GM23248 (cell line): ENCODE measurements at places on chromosomes 4 and X.
A peak's percentile ranks its signal among the peaks of the same experiment; 100 is the strongest.

DNA sequence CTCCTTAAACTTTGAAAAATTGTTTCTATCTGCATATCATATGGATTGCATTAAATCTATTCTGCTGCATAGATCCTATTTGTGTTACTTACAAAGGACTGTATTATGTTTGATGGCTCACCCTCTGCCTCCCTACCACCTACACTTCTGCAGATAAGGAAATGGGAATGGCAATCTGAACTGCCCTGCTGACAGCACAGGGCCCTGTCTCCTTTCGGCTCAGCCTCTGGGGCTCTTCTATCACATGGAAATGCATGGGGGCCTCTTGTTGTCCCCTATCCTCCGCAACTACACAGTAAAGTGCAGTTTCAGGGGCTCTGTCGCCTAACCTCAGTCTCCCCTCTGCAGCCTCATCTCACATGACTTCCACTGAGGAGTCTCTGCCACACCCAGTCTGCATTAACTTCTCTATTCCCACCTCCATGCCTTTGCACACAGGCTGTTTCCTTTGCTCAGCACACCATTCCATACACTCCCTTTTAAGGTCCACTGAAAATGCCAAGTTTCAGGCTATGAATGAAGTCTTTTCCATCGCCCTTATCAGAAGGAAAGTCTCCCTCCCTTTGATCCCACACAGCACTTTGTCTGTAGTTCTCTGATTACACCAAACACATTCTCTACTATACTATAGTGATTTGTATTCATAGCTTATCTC, 12.5 kb downstream of the RELL1 start:
- no peak for DNase-seq

GRCh38 chrX:32644476-32645245, 566.7 kb downstream of the DMD start:
- DNase-seq: no peak

GRCh38 chrX:132948648-132949260, 9.7 kb downstream of the HS6ST2 start:
- peak; percentile 2 for DNase-seq

- no peak for DNase-seq
Observed at GRCh38 chrX:68761086-68761485, 67.7 kb upstream of the EFNB1 start.

DNA sequence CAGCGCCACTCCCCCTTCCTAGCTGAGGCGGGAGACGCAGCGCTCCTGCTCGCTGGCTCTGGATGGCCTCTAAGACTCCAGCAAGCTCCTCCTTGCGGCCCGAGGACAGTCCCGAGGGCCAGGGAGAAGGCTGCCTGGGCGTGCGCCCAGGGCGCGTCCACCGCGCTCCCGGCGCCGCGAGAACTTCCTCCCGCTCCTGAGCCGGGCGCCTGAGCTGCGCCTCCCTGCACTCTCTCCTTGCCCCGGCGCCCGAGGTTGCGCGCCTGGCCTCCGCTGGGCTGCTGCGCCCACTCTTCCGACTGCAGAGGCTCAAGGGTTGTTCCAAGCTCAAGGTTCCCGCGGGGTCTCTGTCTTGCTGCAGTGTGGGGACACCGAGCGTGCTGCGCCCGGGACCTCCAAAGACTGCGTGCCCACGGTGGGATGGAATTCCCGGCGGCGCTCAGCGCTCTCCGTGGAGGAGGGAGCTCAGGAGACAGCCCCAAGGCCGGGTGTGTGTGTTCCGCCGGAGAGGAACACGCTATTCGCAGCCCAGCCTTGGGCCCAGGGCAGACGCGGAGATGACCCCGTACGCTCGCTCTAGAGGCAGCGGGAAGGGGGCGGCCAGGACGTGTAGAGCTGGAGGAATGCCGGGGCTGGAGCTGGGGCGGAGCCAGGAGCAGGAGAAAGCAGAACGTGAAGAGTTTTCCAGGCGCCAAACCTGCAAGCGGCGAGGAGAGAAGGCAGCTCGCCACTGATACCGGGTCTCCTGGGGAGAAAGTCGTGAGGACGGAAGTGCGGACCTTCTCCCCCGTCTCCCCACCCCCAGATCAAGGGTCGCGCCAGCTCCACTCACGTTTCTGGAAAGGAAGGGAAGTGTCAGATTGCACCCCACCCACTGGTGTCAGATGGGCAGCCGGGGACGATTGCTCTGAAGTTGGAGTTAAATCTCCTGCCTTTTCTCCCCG, at the start of gene ARHGAP6:
Gene ARHGAP6, minus strand, starts transcription at position 753 of the 944 bp plus-strand sequence. CDS start 1,092 bp downstream, outside the sequence.
- DNase-seq: peak; percentile 57

DNA sequence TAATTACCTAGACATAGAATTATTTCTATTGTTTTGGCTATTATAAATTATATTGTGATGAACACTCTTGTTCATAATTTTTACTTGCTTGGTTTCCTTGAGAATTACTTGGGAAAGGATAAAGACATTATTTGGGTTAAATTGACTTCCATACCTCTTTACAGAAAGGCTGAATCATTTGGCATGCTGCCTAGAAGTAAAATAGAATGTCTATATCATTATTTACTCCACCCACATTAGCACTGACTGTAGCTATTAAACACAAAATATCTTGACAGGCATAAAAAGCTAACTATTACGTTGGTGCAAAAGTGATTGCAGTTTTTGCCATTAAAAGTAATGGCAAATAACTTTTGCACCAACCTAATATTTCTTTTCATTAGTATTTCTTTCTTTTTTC, 29.7 kb upstream of the ADH6 start:
- DNase-seq: peak; percentile 3

DNA sequence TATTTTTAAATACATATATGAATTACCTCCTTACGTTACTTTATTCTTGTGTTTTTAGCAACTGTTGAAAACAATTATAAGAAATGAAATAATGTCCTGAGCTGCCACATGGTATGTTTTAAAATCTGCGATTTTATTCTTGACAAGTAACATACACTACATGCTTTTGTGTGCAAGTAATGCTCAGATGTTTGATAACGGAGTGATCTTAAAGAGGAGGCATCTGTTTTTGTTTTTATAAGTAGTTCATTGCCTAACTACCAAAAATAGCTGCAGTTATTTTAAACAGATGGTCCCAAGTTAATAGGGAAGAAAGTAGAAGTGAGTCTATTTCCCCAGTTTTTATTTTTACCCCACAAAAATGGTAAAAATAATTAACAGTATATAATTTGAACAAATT, 55.2 kb downstream of the GAB1 start:
- peak; percentile 73 for DNase-seq

GRCh38 chr4:30341731-30342130, 378.4 kb upstream of the PCDH7 start:
- DNase-seq: no peak

- DNase-seq: no peak
Observed at GRCh38 chr4:56674984-56675383, 6.1 kb downstream of the HOPX start.

DNA sequence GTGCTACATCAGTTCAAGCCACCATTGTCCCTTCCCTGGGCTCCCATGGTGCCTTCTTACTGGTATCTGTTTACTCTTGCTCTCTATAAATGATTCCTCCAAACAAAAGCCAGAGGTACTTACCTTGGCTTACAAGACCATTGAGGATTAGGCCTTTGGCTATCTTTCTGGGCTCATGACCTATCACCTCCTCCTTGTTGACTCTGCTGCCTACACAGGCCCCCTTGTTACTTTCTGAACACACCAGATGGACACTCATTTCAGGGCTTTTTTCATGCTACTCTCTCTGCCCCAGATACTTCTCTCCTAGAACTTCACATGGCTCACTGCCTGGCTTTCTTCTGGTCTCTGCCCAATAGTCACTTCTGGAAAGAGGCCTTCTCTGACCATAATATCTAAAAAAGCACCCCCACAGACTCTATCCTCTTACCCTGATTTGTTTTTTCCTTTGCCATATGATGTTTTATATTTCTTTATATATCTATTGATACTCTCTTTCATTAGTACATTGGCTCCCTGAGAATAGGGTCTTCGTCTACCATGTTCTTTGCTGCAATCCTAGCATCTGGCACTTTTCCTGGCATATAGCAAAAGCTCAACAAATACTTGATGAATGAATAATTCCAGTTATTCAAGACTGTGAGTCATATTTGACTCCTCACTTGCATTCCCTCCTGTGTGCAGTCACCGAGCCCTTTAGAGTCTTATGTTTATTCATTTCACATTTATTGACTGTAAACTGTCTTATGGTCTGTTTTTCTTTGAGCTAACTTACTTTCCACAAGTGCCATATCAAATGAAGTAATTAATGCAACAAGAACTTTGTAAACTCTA, 27.1 kb upstream of the TAPT1 start:
- DNase-seq: peak; percentile 91

- DNase-seq: no peak
Observed at GRCh38 chr4:172220679-172221078, 407.5 kb downstream of the GALNTL6 start.

- DNase-seq: no peak
Observed at GRCh38 chrX:21150208-21150607, 224.0 kb upstream of the CNKSR2 start.

- no peak for DNase-seq
Observed at GRCh38 chr4:52192001-52192400, 140.9 kb downstream of the SPATA18 start.

DNA sequence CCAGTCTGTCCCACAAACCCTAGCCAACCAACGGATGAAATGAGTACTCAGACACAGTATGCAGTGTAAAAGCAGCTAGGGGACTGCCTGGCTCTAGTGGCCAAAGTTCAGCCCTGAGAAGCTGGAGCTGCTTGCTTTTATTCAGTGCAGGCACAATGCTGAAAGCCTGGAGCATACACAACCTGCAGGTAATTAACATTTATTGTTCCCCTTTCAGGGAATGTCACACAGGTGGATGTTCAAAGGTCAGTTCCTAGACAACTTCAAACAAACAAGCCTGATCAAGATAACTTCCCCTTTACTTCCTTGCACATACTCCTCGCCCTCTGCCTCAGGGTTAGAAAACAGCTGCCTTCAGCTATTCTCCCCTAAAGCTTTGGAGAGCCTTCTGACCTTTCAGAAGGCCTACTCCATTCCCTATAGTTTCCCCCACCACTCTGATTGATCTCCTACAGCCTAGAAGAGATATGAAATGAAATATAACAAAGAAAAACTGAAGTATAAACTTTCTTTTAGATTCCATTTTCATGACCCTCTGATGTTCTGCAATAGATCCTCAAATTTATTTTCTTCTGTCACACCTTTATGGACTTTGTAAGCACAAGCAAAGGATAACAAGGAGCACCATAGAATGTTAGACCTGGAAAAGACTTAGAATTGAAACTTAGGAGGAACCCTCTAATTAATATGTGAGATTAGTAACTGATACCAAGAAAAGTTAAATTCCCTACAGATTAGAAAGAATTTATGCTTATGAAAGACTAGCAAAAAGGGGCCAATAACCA, 6.8 kb upstream of the DCAF8L1 start:
- no peak for DNase-seq
